ENCODE measurements at places on chromosomes 6 and 20.

GRCh38 chr6:33992191-33992590 lies 153.7 kb downstream of the GRM4 start:
- no peaks in the 10 kb centered on the region for H3K27me3 ChIP-seq
- no peak overlapping the region for H3K4me3 ChIP-seq
- DNase-seq, result no peak
- no peaks in the 10 kb centered on the region for H3K36me3 ChIP-seq
- H3K27ac ChIP-seq, result no peak overlapping the region
- H3K4me1 ChIP-seq, result peaks cover 3% of the 10 kb centered on the region

- no peaks in the 10 kb centered on the region for H3K4me1 ChIP-seq
- no peak overlapping the region for H3K27ac ChIP-seq
- no peaks in the 10 kb centered on the region for H3K27me3 ChIP-seq
- no peak for DNase-seq
- no peaks in the 10 kb centered on the region for H3K36me3 ChIP-seq
Measured at GRCh38 chr20:20499439-20499838, 131.5 kb downstream of the INSM1 start.

DNA sequence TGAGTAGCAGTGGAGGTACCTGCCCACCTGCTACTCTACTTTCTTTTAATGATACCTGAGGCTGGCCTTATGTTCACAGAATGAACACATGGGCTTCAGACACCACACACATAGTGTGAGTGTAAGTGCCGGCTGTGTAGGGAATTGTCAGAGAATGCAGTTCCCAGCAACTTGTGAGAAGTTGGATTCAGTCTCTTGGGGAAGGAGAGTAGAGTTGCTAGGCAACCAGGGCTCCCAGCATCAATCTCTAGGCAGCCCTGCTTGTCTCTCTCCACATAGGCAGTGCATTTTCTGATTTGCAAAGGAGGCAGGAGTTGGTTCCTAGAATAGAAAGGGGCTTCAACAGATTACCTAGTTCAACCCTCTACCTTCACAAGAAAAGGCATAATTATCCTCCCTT lies 74.1 kb downstream of the BFSP1 start:
- H3K4me3 ChIP-seq, result no peak overlapping the region
- H3K27me3 ChIP-seq, result peaks cover 23% of the 10 kb centered on the region
- no peak for DNase-seq
- no peaks in the 10 kb centered on the region for H3K36me3 ChIP-seq
- no peak overlapping the region for H3K27ac ChIP-seq
- no peaks in the 10 kb centered on the region for H3K4me1 ChIP-seq

DNA sequence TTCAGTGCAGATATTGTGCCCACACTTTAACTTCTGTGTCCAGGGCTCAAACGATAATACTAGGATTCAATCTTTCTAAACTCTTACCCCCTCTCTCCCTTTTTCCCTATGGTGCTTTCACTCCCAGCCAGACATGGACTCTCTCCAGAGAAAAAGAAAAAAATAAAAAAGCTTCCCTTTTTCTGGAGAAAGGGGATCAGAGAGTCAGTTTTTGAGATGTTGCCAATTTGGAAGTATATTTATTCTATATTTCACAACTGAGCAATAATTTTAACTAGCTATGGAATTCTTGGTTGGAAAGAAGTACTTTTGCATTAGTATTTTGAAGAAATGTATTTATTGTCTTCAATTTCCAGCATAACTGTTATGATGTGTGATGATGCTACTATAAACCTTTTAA lies 72.2 kb upstream of the ZFP64 start:
- DNase-seq, result no peak
- no peak overlapping the region for H3K4me3 ChIP-seq
- peaks cover 42% of the 10 kb centered on the region for H3K27me3 ChIP-seq
- no peaks in the 10 kb centered on the region for H3K36me3 ChIP-seq
- H3K4me1 ChIP-seq, result no peaks in the 10 kb centered on the region

Data from HCT116 (cell line).